ENCODE measurements at places on chromosomes 11 and 22.

GRCh38 chr11:70315716-70316115 lies 45.2 kb downstream of the PPFIA1 start:
- peaks cover 3% of the 10 kb centered on the region for H3K4me1 ChIP-seq
- no peaks in the 10 kb centered on the region for H3K27me3 ChIP-seq
- no peak overlapping the region for H3K27ac ChIP-seq
- H3K36me3 ChIP-seq, result peaks cover 3% of the 10 kb centered on the region

- H3K27me3 ChIP-seq, result no peaks in the 10 kb centered on the region
- no peak overlapping the region for H3K27ac ChIP-seq
- H3K4me3 ChIP-seq, result no peak overlapping the region
- no peaks in the 10 kb centered on the region for H3K4me1 ChIP-seq
- H3K36me3 ChIP-seq, result no peaks in the 10 kb centered on the region
- DNase-seq, result no peak
Measured at GRCh38 chr11:33419924-33420323, 162.7 kb downstream of the HIPK3 start.

DNA sequence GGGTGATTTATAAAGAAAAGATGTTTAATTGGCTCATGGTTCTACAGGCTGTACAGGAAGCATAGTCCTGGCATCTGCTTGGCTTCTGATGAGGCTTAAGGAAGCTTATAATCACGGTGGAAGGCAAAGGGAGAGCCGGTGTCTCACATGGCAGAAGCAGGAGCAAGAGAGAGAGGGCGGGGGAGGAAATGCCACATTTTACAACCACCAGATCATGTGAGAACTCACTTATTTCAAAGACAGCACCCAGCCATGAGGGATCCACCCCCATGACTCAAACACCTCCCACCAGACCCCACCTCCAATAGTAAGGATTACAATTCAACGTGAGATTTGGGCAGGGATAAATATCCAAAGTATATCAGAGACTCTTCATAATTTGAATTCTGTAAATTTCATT lies 200.7 kb downstream of the MSANTD4 start:
- no peak for DNase-seq
- H3K27me3 ChIP-seq, result no peaks in the 10 kb centered on the region
- H3K4me3 ChIP-seq, result no peak overlapping the region
- no peaks in the 10 kb centered on the region for H3K4me1 ChIP-seq
- H3K36me3 ChIP-seq, result no peaks in the 10 kb centered on the region
- no peak overlapping the region for H3K27ac ChIP-seq

DNA sequence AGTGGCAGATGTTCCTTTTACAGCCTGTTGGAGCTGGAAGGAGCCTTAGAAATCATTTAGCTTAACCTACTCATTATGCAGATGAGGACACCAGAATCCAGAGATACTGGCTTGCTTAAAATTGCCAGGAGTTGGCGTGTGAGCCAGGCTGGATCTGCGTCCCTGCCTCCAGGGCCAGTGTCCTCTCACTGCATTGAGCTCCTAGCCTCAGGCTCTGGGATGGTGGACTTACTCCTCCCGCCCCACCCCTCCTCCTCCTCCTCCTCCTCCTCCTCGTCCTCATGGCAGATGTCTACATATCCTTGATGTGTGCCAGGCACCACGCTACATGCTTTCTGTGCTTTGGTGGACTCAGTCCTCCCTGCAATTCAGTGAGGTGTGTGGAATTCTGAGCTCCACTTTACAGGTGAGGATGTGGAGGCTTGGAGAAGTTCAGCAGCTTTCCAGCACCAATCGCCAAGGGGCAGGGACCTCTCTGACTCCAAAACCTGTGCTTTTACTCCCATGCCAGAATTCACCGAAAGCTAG lies 24.1 kb downstream of the ADAMTS15 start:
- DNase-seq, result no peak
- no peaks in the 10 kb centered on the region for H3K36me3 ChIP-seq
- H3K27ac ChIP-seq, result no peak overlapping the region
- no peak overlapping the region for H3K4me3 ChIP-seq
- H3K4me1 ChIP-seq, result no peaks in the 10 kb centered on the region

Data from CD8-positive, alpha-beta memory T cell (primary cell).